ENCODE measurements at places on chromosomes 6 and 20. TPM values are rescaled to one million over a fixed set of nuclear protein-coding genes. Genes with fewer than 3 reads are reported as not detected.

GRCh38 chr6:2038092-2038491, 207.3 kb downstream of the GMDS start:
- no peak for DNase-seq

DNA sequence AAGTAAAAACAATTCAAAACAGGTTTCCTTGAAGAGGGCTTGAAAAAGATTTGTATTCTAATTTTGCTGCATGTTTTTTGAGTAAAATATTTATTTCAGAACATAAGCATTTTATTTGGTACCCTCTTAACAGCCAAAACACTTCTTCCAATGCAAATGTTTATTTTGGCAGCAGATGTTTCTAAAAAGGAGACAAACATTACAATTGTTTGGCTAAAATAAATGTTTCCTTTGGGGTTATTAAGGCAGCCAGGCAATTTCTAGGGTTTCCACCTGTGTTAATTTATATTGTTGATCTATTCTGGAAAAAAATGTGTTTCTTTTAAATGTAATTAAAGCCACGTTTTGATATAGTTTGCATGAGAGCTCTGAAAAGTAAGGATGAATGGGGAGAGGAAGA, 56.6 kb downstream of the ARID1B start:
- no peak for DNase-seq

DNA sequence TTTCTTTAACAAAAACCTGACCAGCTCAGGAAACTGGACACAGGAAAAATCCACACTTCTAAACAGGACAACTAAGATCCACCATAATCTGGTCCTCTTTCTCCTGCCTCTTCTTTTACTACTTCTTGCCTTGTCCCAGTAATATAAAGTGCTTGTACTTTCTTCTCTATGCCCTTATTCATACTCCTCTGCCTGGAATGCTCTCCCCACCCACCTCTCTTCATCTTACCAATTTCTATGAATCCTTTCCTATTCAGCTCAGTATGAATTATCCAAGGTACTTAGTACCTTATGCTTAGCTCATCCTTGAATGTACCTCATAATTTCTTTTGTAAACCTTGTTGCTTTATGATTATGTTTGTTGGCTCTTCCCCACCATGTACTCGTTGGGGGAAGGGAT, 159.4 kb downstream of the CDK19 start:
- peak; percentile 18 for DNase-seq

GGTLC1 gene
- total RNA-seq, result not detected

ZSCAN23 gene
- total RNA-seq, result 2.4 TPM
